ENCODE measurements at places on chromosomes 7 and 10. TPM values are rescaled to one million over a fixed set of nuclear protein-coding genes. Genes with fewer than 3 reads are reported as not detected.
A peak's percentile ranks its signal among the peaks of the same experiment; 100 is the strongest.

Gene SSC4D
- total RNA-seq, result 0.88 TPM

Gene SPDYE1
- not detected for total RNA-seq

Gene TMEM229A
- not detected for total RNA-seq

Gene NUTM2A
- 0.72 TPM for total RNA-seq

Gene LLCFC1
- total RNA-seq, result not detected

Gene PLXNA4
- total RNA-seq, result 4.3 TPM

Gene BBS9
- total RNA-seq, result 39.8 TPM

DNA sequence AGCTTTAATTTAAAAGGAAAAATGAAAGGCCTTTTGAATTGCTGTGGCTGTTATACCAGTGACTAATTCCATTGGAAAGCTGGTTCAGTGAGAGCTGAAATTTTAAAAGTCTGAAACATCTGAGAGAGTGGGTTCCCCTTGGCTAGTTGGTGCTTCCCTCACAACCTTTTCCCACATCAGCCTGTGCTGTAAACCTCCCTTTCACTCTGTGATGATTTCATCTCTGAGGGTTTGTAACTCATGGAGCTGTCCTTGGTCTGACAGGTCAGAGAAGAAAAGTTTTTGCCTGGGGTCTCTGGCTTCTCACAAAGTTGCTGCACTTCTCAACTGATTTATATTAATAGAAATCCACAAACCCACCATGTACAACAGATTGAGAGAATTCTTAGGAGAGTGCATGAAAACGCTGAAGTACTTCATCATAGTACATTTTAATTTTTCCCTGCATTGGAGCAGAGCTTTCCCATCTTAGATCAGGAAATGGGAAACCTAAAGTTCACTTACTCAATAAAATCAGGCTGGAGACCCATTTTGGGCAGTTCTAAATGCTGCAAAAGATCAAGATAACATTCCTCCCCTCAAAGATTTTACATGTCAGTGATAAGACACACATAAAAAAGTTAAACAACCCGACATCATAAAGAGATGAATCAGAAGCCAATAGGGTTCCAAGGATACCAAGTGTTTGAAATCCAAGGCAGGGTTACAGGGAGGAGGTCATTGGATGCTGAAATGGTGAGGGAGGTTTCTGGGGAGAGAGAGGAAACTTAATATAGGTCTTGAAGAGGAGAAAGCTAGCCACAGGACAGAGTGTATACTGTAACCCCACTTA lies 157.0 kb upstream of the MKLN1 start:
- no peak overlapping the region for H3K4me3 ChIP-seq
- H3K27me3 ChIP-seq, result no peaks in the 10 kb centered on the region
- H3K36me3 ChIP-seq, result no peaks in the 10 kb centered on the region
- H3K4me1 ChIP-seq, result peaks cover 12% of the 10 kb centered on the region
- peak; percentile 85 for DNase-seq

- peak overlapping the region; percentile 54 for H3K4me3 ChIP-seq
- H3K27ac ChIP-seq, result peak overlapping the region; percentile 34
- no peaks in the 10 kb centered on the region for H3K36me3 ChIP-seq
- peak; percentile 97 for DNase-seq
- H3K4me1 ChIP-seq, result peaks cover 42% of the 10 kb centered on the region
Measured at GRCh38 chr10:93991596-93992284, 2.0 kb upstream of the PLCE1 start.

DNA sequence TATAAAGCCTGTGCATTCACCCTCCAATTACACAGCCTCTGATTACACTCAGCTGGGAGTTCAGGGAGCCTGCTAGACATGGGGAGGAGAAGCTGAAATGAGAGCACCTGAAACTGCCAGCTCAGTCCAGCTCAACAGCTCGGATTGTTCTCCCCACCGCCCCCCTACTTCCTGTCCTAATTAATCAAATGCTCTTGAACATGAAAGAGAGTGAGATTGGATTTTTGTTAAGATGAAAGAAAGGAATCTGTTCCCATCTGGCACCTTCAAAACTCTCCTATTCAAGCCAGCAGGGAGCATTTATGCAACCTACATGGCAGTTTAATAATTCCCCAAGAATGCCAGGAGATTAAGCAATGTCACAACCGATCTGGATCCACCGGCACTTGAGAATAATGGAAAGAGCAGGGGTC lies 98.0 kb downstream of the NPSR1 start:
- no peaks in the 10 kb centered on the region for H3K27me3 ChIP-seq
- no peak for DNase-seq
- no peaks in the 10 kb centered on the region for H3K36me3 ChIP-seq
- H3K4me1 ChIP-seq, result no peaks in the 10 kb centered on the region
- no peak overlapping the region for H3K27ac ChIP-seq
- H3K4me3 ChIP-seq, result no peak overlapping the region

DNA sequence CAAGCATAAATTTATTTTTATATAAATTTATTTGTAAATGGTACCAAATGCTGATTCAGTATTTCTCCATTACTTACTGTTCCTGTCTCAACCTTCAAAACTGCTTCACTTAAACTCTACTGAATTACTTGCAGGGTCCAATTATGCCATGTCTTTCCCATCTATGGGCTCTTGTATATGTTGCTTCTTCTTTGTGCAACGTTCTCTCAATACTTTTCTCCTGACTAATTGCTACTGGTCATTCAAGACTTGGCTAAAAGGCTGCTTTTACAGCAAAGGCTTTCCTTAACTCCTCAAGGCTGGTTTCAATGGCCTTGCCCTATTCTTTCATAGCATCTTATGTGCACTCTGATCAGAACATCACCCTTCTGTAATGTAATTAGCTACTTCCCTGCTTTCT lies 67.9 kb downstream of the RNLS start:
- DNase-seq, result no peak
- no peaks in the 10 kb centered on the region for H3K27me3 ChIP-seq
- H3K4me1 ChIP-seq, result no peaks in the 10 kb centered on the region
- H3K27ac ChIP-seq, result no peak overlapping the region

GRCh38 chr7:94324380-94325121 lies 70.1 kb upstream of the COL1A2 start:
- no peak overlapping the region for H3K4me3 ChIP-seq
- H3K36me3 ChIP-seq, result no peaks in the 10 kb centered on the region
- H3K4me1 ChIP-seq, result peaks cover 11% of the 10 kb centered on the region
- no peaks in the 10 kb centered on the region for H3K27me3 ChIP-seq

- H3K36me3 ChIP-seq, result no peaks in the 10 kb centered on the region
- DNase-seq, result peak; percentile 68
- no peaks in the 10 kb centered on the region for H3K4me1 ChIP-seq
- H3K27me3 ChIP-seq, result no peaks in the 10 kb centered on the region
- no peak overlapping the region for H3K4me3 ChIP-seq
Measured at GRCh38 chr7:111741811-111742240, 179.5 kb upstream of the IMMP2L start.

GRCh38 chr7:44383566-44383965 lies 58.2 kb upstream of the CAMK2B start:
- H3K27me3 ChIP-seq, result no peaks in the 10 kb centered on the region
- peak overlapping the region; percentile 64 for H3K27ac ChIP-seq
- peaks cover 14% of the 10 kb centered on the region for H3K36me3 ChIP-seq
- peaks cover 57% of the 10 kb centered on the region for H3K4me1 ChIP-seq
- peak overlapping the region; percentile 5 for H3K4me3 ChIP-seq

Measured in osteoblast (primary cell).